ENCODE measurements at places on chromosomes 7 and 10.

DNA sequence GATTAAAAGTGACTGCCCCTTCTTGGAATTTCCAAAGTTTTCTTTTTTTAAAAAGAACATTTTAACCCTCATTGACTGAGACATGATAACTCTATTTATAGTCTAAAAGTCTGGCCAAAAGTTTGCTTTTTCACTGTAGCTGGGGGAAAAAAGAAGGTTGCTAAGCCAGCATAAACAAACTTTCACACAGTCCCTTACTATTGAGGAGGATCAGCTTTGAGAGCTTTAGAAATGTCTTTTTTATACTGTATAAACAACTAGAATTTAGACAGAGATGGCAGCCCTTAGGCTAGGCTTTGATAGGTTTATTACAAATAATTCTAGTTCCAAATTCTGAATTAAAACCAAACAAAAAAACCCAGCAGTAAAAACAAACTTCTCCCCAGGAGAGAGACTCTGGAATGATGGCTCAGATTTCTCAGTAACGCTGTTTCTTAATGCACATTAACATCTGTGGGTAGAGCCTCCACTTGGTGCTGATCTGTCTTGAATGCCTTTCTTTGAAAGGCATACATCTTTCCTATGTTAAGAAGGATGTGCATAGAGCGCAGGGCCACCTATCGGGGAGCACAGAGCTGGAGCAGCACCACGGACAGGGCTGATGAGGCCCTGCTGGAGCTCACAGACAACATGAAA, 100.9 kb upstream of the PDLIM1 start:
- no peak for DNase-seq

DNA sequence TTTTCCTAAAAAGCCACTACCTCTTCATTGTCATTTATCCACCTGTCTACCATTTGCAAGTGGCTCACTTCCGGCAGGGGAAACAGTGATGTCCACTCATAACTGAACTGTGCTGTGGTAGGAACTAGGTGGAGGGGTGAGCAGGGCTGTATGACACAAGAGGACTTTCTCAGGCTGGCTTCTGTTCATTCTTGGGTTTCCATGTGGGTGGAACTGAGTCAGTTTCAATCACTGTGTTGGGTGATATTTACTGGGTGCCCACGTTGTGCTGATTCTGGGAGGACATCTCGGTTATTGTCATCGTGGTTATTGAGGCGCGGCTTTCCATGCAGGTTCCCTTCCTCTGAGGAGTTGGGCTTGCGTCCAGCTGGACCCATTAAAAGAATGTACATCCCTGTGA, 38.8 kb downstream of the RAMP3 start:
- DNase-seq: no peak

GRCh38 chr10:51273574-51273973, 199.3 kb downstream of the PRKG1 start:
- DNase-seq: no peak

DNA sequence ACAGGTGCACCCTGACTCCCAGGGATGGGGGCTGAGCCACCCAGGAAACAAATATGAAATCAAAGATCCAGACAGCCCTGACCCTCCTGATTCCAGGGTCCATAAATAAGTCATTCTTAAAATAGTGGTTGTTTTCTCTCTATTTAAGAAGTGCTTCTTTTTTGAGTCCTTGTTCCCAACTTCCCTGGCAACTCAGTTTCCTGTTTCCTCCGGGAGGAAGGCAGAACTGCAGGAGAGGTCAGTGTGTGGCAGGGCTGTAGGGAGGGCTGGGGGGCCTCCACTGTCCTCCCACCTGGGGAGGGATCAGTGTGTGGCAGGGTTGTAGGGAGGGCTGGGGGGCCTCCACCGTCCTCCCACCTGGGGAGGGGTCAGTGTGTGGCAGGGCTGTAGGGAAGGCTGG, 88.7 kb upstream of the PDGFA start:
- DNase-seq: no peak

GRCh38 chr7:90749262-90749661, 153.1 kb downstream of the CDK14 start:
- no peak for DNase-seq

DNA sequence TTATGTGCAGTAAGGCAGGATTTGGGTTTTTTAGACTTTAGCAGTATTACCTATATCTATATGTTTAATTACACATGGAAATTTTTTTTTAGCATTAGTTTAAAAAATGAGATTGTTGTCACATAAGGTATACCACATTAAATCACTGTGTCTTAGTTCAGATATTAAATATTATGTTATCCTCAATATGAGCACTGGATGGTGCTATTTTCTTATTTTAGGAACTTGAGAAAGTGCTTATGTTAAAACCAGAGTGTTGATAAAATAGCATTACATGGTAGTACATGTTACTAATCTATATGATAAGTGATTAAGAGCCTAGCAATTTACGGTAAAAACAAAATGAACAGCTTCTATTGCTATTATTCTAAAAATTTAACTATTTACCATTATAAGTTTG, 28.8 kb downstream of the MIOS start:
- no peak for DNase-seq

GRCh38 chr7:27178366-27178765, 4.2 kb upstream of the HOXA10 start:
- DNase-seq: no peak

GRCh38 chr10:46253076-46254006, 33.5 kb upstream of the ANTXRL start:
- no peak for DNase-seq

- DNase-seq: no peak
Observed at GRCh38 chr7:158645842-158646241, 58.2 kb upstream of the PTPRN2 start.

DNA sequence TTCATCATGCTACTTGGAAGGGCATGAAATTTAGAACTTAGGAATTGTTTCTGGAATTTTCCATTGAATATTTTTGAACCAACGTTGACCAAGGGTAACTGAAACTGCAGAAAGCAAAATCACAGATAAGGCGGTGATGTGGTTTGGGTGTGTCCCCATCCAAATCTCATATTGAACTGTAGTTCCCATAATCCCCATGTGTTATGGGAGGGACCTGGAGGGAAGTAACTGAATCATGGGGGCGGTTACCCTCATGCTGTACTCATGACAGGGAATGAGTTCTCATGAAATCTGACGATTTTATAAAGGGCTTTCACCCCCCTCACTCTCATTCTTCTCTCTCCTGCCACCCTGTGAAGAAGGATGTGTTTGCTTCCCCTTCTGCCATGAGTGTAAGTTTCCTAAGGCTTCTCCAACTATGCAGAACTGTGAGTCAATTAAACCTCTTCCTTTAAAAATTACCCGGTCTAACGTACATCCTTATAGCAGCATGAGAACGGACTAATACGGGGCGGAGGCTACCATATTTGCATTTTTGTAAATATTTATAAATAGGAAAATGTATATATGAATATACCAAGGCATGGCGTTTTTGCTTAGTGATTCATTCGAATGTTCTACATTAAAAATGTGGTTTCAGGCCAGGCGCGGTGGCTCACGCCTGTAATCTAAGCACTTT, 12.4 kb downstream of the NMT2 start:
- DNase-seq: no peak

- no peak for DNase-seq
Observed at GRCh38 chr7:24665564-24666294, 91.5 kb downstream of the GSDME start.

- no peak for DNase-seq
Observed at GRCh38 chr10:14873090-14873760, 5.4 kb upstream of the SUV39H2 start.

DNA sequence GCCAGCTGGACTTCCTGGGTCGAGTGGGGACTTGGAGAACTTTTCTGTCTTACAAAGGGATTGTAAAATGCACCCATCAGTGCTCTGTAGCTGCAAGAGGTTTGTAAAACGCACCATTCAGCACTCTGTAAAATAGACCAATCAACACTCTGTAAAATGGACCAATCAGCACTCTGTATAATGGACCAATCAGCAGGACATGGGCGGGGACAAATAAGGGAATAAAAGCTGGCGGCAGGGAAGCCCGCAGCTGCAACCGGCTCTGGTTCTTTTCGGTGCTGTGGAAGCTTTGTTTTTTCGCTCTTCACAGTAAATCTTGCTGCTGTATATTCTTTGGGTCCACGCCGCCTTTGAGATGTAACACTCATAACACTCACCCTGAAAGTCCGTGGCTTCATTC, 151.9 kb downstream of the GALNT17 start:
- no peak for DNase-seq

- no peak for DNase-seq
Observed at GRCh38 chr10:29766753-29767152, 132.0 kb upstream of the SVIL start.

GRCh38 chr7:36283181-36283580, 106.5 kb upstream of the ANLN start:
- DNase-seq: no peak

DNA sequence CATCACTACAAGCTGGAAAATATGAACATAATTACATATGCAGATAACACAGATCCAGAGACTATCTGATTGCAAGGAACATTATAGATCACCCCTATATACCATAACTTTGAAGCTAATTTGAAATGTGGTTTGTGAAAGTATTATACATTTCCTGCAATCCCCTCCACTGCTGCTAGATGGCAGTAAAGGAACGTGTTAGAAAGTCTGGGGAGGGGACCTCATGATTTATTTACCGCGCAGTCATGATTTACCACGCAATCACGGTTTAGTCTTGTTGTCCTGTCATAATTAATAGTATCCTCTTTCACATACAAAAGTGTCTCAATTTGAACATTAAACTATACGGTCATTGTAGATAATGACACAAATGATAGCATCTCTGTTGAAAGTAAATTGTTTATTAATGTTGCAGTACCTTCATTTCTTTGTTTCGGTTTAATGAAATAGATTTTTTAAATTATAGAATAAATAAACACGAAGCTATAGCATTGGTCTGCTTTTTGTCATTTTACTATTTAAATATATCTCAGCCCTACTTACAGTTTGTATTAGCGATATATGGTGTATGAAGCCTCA, 145.3 kb upstream of the PRSS1 start:
- DNase-seq: no peak

- DNase-seq: no peak
Observed at GRCh38 chr7:35700333-35700732, 5.4 kb upstream of the HERPUD2 start.

GRCh38 chr10:93154531-93154930, 80.8 kb downstream of the CYP26A1 start:
- DNase-seq: no peak

- no peak for DNase-seq
Observed at GRCh38 chr7:36264123-36264801, 111.2 kb downstream of the EEPD1 start.

DNA sequence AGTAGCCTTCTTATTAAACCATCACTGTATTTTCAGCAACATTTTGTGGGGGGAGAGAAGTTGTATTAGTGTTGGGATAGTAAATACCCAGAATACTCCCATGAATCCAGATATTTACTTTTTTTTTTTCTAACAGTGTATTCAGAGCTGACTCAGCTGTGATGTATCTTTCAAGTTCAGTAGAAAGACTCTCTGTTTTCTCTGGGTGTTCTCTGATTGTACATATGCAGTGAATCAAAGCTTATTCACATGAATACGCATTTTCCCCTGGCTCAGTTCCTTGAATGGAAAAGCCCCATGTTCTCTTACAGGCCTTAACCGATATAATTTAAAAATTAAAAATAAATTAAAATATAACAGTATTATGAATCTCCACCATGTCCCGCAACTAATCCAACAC, 1.3 kb downstream of the TFPI2 start:
- no peak for DNase-seq

DNA sequence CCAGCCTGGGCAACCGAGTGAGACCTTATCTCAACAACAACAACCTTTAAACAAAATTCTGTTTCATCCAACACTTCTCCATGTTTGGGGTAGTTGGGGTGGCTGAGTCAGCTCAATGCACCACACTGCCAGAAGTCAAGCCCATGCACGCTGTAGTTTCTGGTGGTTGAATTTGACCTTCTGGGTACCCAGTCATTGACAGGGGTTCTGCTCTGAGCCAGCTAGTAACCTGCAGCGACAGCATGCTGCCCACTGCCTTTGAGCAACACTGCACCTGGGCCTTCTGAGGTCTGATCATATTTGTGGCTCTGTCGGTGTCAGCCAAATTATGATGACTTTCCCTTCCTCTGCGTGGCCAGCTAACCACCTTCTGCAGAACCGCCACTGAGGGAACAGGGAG, 84.6 kb upstream of the ZNF438 start:
- DNase-seq: no peak

- no peak for DNase-seq
Observed at GRCh38 chr10:124517461-124517860, 55.8 kb downstream of the LHPP start.
